ENCODE measurements at places on chromosomes 7 and 10.

DNA sequence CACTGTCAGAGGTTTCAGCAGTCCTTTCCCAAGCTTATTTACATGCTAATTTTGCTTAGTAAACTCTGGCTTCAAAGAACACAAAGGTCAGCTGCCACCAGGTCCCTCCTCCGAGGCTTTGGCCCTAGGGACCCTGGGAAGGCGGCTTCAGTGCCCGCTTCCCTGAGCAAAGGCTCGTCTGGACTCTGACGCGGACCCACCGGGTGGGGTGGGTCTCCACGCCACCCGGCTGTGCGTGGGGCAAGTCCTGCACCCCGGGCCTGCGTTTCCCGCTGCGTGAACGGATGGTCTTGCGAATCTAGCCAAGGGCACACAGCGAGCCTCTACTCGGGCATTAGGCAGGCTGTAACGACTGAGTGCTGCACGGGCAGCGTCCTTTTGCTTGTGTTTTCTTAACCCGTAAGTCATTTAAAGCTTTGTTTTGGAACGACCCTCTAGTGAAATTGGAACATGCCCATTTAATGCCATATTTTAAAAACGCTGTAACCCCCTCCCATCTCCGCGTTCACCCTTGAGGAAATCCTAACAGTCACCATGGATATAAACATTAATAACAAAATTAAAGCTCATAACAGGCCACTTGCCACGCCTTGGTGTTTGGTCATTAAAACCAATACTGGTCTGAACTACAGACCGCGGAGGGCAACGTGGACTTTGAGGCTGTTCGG, 828 bp downstream of the BNIP3 start:
- no peak for DNase-seq

GRCh38 chr10:98569853-98570252, 123.1 kb upstream of the HPS1 start:
- no peak for DNase-seq

DNA sequence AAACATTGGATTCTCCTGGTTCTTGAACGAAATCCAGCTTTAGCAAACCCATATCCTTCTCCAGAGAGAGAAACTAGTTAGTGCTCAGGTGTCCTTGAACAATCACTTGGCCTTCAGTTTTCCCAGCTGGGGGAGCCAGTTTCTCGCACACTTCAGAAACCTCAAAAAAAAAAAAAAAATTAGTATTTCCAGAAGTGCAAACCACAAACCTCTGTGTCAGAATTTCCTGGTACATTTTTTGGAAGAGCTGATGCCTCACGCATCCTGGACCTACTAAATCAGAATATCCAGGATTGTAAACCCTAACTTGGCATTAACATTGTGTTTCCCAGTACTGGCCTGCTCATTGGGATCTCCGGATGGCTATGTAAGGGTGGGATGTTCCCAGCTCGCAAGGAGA, 143.4 kb upstream of the EGR2 start:
- no peak for DNase-seq

- DNase-seq = no peak
These were observed 41.4 kb upstream of the IKZF1 start for GRCh38 chr7:50262916-50263690.

- no peak for DNase-seq
These were observed 383.0 kb upstream of the PCDH15 start for GRCh38 chr10:55183993-55184392.
